ENCODE measurements at places on chromosomes 7 and 10. TPM values are rescaled to one million over a fixed set of nuclear protein-coding genes. Genes with fewer than 3 reads are reported as not detected.

- DNase-seq = peak; percentile 70
These were observed at the start of gene EPHB6 for GRCh38 chr7:142854372-142855113. EPHB6 (plus strand) TSS chr7:142855076; CDS start chr7:142863228, 8,152 bp downstream.

GRCh38 chr7:82443547-82444219, at the start of gene CACNA2D1:
CACNA2D1 (minus strand) TSS chr7:82443777.
- peak; percentile 70 for DNase-seq

GRCh38 chr7:109206196-109206595, 636.5 kb downstream of the DNAJB9 start:
- DNase-seq = no peak

VOPP1 gene
- total RNA-seq = 101 TPM

COX19 gene
- total RNA-seq = 7.6 TPM

TMEM270 gene
- not detected for total RNA-seq

RSPH10B2 gene
- total RNA-seq = 0.10 TPM

ANXA8L1 gene
- not detected for total RNA-seq

DNA sequence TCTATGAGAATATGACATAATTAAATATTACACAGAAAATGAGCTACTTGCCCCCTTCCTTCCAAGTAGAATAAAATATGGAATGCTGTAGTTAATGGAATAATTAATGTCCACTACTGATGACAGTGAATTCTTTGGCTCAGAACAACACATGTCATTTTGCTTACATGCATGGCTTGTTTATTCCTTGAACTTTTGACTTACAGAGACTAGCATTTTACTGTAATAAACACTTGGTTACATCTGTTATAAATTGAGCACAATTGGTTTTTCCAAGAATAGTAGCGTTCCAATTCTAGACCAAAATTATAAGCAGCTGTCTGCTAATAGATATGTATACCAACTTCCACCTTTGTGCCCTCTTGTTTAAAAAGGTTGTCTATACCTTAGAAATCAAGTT, 286.7 kb downstream of the OTUD1 start:
- DNase-seq = no peak

DNA sequence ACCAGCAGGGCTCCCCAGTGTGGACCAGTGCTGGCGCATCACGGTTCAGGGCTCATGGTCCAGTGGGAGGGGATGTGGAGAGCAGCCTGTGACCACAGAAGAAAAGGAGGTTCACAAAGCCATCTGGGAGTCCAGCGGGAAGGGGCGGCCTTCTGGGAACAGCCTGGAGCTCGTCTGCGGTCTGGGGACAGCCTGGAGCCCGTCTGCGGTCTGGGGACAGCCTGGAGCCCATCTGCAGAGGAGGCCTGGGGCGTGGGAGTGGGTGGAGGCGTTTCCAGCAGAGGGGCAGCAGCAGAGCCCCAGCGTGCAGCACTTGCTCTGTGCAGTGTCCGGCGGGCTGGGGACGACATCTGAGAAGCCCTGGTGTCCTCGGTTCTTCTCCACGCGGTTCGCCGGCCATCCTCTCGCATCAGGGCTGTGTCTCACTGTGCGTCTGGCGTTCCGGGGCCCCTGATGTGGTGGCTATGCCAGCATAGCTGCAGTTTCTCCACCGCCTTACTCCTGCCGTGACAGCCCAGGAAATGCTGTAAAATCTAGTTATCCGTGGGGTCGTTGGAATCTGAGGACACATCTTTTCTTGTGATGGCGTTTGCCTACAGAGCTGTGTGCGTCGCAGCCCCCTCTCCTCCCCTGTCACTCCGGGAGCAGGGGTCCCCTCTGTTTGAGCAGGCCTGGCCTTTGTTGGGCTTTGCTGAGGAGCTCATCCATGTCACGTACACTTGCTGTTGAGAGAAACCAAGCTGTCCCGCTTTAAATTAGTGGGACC, 104.6 kb downstream of the INPP5A start:
- no peak for DNase-seq

GRCh38 chr10:97215619-97216260, 30.0 kb upstream of the SLIT1 start:
- DNase-seq = no peak

RNF133 gene
- total RNA-seq = not detected

ZNF25 gene
- total RNA-seq = 1.7 TPM

GRCh38 chr10:31166606-31167005, 134.9 kb upstream of the ZNF438 start:
- no peak for DNase-seq

KCP gene
- 5.1 TPM for total RNA-seq

- DNase-seq = peak; percentile 62
These were observed 146.9 kb upstream of the ANK3 start for GRCh38 chr10:60536529-60537114.

DNA sequence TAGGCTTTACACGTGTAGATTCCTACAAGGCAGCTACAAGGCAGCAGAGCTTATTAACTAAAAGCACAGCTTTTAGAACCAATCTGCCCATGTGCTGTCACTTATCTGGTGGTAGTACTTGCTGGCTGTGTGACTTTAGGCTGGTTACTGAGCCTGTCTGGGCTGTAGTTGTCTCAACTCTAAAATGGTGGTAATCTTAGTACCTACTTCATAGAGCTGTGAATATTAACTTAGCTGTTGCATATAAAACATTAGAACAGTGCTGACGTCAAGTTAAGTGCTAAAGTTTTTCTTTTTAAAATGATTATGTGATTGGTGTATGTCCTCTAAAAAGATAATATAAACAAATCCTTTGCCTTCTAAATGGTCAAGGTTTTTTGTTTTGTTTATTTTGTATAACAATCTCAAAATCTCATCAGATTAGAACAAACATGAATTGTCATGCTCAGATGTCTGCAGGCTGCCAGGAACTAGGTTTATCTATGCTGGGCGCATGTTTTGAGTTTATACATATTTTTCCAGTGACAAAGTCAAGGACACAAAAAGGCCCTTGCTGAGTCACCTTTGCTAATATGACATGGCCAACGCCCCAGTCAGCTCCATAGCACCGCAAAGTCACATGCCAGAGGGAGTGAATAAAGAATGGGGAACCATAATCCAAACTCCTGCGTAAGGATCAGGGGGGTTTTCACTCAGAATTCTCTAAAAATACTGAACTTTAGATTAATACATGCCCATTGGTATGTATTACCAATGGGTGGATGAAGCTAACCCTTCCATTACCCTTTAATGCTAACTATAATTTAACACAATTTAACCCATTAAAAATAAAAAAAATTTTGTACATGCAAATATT, 39.8 kb upstream of the ARL4A start:
- peak; percentile 75 for DNase-seq

- no peak for DNase-seq
These were observed 41.8 kb downstream of the HABP2 start for GRCh38 chr10:113594652-113595051.

DNA sequence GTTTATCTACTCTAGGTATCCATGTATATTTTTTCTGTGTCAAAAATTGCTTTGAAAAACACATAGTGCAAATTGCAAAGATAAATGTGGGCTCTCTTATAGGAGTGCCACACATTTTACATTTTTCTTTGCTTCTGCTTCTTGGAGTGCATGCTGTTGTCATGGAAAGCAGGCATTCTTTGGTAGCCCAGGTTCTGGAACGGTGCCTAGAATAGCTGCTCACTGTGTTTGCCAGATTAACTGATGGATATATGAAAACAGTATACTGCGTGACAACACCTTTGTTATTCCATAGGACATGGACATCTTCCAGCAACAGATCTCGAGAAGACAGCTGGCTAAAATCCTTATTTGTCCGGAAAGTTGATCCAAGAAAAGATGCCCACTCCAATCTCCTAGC, 13.4 kb downstream of the NIPSNAP2 start:
- DNase-seq = peak; percentile 14

DNA sequence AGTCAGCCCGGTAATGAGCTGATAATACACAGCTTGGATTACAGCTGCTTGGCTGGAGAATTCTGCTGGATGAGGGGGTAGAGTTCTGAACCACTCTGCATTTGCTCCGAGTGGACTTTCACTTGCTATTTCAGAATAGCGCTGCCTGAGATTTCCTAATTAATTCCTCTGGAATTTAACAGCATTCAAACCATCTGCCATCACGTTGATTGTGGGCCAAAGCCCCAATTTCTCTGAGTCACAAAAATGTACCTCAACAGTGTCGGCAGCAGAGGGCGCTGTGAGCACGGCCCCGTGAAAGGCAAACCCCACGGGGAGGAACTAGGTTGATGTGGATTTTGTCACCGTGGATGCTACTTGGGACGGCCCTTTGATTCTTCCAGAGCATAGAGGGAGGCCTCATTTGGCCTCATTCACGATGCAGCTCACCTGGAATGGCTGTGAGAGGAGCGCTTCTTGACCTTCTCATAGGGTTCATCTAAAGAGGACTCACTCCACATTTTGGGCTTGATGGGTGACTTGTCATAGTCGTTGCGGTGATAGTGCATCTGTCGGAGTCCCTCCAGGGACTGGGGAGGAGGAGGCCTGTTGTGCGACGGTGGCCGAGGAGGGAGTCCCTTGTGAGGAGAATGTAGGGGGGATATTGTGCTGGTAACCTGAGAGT, 73.3 kb downstream of the PRPF18 start:
- peak; percentile 43 for DNase-seq

TMEM196 gene
- not detected for total RNA-seq

DNA sequence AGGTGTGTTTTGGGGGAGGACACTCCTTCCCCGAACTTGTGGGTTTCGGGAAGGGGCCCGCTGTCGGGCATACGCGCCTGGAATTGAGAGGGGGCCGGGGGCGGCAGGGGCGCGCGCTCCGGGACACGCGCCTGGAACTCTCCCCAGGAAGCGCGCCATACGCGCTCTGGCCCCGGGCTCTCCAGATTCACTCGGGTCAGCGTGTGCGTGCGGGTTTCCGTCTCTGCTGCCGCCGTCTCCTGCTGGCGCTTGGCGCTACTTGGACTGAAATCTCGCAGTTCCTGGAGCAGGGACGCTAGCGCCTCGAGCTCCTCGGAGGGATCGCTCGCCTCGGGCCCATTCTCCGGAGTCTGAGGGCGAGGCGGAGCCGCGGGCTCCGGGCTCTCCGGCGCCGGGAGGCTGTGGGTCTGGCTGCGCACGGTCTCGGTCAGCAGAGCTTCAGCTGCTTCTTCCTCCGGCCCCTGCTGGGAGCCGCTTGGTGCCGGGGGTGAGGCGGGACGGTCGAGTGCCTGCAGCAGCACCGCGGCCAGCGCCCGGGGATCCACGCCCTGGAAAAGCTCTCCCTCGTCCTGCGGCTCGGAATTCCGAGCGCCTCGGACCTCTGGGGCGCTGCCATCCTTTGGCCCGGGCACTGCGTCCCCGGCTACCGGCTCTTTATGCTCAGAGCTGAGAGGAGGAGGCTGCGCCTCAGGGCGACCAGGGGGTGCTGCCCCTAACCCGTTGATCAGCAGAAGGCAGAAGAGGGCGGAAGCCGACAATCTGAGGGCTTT, 1.1 kb downstream of the VGF start:
- peak; percentile 69 for DNase-seq

- peak; percentile 84 for DNase-seq
These were observed 85.4 kb downstream of the CCNY start for GRCh38 chr10:35421553-35422178.

GRCh38 chr7:142847353-142847752, 7.5 kb upstream of the EPHB6 start:
- no peak for DNase-seq

- DNase-seq = no peak
These were observed 37.4 kb downstream of the CCDC6 start for GRCh38 chr10:59868696-59869593.

GRCh38 chr7:152035817-152036216, 10.3 kb downstream of the GALNT11 start:
- DNase-seq = no peak

DNA sequence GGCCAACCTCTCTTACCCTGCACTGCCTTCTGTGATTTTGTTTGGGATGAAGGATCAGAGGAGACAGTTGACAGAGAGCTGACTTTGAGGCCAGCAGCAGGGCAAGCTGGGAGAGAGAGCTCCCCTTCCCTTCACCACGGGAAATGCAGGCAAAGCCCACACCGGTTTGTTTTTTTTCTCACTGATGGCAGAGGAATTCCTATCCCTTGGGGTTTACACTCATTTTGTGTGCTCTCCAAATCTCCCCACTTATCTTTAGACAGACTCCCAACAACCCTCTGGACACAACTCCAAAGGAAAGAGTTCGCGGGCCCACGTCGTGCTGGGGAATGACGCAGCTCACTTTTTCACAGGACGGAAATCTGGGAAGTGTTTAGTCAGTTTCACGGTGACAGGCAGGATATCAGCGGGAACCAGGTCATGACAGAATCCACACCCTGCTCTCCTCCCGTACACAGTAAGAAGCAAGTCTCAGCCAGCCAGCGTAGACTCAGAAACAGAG, 68.3 kb upstream of the FAM171A1 start:
- peak; percentile 14 for DNase-seq

HOXA4 gene
- total RNA-seq = 10.3 TPM

FRMD4A gene
- total RNA-seq = 3.8 TPM
